ENCODE measurements at places on chromosomes 1 and 21.

- DNase-seq = peak; percentile 97
Observed at GRCh38 chr1:200483491-200484143, 73.8 kb upstream of the ZNF281 start.

DNA sequence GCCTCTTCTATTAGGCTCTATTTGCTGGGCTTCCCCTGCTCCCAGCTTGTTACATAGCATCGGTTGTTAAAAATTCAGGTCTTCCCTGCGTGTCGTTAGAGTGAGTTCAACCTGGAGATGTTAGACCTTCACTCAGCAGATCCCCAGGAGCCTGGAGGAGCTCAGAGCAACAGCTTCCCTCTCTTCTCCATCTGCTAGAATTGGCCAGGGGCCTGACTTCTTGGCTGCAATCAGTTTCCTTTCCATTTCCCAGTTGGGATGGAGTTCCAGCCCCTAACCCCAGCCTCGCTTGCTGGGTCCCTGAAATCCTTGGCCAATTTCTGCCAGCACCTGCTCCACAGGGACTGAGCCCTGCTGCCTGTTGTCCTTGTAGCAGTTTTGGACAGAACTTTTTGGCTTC is 55.9 kb downstream of the MT1HL1 start:
- no peak for DNase-seq

DNA sequence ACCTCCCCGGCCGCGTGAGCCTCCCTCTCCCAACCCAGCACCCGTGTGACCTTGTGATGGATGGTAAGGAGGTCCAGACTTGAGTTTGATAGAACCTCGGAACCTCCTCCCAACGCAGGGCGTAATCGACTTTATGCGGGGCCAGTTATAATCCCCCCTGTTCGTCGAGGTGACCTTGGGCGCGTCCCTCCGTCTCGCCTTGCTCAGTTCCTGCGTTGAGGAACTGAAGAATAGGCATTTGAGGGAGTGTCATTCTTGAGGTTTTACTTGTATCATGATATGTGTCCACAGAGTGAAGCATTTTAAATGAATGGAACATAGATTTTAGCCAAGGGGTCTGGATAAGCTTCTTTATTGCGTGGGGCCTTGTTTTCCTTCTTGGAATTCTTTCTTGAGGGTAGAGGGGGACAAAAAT is 433 bp downstream of the TIMM17A start:
- no peak for DNase-seq

DNA sequence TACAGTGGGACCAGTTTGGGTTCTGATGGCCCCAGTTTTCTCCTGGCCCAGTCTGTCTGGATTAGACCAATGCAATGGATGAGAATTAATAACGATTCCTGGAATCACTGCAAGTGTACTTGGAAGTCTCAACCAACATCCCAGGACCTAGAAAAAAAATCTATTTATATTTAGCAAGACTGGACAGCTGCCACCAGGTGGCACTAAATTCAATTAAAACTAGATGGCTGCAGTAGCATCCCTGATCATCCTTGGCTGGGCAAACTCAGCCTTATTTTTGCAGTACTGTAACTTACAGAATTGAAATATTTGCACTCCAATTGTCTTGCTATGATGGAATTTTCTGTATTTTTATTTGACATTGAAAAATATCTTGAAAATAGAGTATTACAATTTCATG is 165.7 kb downstream of the NCAM2 start:
- peak; percentile 74 for DNase-seq

DNA sequence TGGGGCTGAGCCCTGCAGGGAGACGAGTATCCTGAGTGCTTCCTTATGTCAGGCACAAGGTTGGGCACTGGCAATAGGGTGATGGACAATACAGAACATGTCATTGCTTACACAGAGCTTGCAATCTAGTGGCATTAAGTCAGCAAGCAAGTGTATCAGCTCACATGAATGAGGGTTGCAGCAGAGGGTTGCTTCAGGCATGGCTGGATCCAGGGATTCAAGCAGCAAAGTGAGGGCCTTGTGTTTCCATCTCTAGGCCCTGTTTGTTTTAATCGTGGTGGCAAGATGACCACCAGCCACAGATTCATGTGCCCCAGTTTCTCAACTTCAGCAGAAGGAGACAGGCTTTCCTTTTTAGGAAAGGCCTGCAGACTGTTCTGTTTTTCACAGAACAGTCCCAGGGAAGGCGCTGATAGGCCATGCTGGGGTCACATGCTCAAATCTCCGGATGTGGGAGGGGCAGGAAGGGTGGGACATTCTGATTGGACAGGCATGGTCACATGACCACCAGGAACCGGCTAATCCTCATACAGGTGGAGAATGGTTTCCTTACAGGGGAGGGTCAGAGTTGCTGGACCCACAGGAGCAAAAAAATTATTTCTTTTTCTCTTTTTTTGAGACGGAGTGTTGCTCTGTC is 14.4 kb downstream of the PLOD1 start:
- peak; percentile 36 for DNase-seq

- DNase-seq = no peak
Observed at GRCh38 chr1:39825432-39825941, 36.8 kb upstream of the BMP8B start.

DNA sequence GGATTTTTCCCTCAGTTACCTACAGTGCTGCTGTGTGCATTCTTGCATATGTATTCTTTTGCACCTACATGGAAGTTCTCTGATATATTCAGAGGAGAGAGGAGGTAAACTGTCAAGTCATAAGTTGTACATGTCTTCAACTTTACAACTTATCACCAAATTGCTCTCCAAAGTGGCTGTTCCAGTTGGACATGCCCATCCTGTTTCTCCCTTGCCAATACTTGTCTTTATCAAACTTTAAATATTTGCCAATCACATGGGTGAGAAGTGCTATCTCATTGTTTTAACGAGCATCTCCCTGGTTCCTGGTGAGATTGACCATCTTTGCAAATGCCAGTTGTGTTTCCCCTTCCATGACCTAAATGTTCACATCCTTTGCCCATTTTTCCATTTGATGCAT is 88.2 kb downstream of the KIF26B start:
- no peak for DNase-seq

DNA sequence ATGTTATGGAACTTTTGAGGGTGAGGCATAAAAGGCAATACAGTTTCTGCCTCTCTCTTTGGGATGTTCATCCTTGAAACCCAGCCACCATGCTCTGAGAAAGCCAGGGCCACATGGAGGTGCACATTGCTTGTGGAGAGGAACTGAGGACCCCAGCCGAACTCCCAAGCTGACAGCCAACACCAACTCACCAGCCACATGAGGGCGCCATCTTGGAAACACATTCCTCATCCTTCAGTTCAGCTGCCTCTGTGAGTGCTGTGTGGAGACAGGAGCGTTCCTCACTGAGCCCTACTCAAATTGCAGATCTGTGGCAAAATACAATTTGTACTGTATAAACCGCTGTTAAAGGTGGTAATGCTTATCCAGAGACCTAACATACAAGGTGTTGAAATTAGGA is 137.5 kb downstream of the GABPA start:
- DNase-seq = no peak

DNA sequence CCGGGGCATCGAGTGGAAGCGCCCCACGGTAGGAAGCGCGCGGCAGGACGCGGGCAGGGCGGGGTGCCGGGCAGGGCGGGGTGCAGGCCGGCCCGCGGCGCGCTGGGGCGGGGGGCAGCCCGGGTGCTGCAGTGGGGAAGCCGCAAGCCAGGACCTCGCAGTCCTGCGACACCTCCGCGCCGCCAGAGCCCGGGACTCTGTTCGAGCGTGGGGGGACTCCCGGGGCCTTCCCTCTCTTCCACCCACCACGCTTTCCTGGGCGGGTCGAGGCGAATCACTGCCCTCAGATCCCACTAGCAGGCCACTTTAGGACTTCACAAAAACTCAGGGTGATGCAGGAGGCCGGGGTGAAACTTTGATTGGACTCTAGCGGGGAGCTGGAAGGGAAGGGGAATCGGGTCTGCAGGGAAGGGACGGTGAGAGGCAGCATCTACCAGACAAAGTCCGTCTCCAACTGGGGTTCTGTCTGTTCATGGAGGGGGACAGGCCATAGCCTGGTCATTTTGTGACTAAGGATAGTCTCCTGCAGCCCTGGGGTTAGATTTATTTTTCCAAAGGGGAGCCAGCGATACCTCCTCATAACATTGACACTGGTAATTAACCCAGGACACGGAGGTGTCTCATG is 623 bp downstream of the CAPN2 start:
- DNase-seq = no peak

DNA sequence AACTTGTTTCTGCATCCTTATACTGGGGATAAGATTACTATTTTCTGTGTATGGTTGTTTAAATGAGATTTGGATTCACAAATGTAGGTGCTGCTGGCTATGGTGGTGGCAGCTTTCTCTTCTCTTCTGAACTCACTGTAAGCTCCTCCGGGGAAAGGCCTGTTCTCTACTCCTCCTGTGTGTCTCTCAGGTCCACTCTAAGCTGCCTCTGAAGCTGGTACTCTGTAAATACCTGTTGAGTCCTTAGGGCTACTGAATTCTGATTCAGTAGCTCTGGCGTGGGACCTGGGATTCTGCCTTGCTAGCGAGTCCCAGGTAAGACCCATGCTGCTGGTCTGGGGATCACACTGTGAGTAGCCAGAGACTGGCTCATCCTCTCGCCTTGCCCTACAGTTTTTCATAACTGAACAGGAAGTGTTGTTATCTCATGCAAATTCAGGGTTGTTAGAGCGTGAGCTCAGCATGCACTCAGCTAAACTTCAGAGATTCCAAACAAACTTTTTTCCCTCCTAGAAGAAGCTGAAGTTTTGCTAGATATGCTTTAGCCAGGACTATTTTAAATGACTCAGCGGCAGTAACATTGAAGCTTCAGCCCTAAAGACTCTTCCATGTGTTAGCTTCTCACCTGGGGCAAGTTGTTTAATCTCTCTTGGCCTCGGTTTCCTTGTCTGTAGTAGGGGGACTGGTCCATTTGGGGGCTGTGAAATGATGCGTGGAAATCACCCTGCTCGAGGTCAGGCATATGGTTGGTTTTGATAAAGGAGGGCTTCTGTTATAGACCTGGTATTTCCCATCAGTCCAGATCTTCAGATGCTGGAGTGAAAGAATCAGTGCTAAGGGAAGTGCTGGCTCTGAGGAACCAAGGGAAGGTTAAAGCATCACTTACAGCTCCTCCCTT is 271.5 kb upstream of the TMEM51 start:
- no peak for DNase-seq

DNA sequence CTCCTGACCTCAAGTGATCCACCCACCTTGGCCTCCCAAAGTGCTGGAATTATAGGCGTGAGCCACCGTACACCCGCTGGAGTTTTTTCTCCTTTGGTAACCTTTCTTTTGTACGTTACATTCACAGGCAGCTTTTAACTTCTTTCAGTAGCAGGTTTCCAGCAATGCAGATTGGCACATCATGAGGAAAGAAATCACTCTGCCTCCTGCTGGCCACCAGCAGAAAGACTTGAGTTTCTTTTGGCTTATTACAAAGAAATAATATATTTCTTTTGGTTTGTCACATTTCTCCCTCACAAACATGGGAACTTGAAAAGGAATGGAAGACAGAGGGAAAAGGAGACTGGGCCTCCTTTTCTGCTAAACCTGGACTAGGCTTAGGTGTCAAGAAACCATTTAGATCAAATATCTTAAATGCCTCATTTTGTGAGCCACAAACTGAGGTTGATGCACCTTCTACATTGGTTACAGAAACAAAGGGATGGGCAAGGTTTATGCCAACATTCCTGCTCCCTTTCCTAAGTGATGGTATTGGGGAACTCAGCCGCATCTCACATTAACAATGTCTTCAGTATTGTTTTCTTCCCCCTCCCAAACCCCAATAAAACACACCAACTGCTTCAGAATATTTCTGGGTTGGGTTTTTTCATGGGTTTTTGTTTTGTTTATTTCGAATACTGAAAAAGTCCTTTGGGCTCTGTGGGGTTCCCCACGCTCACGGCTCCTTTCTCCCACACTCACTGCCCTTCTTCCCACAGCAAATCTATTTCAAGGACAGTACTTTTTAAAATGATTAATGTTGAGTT is 7.7 kb downstream of the ENSA start:
- DNase-seq = peak; percentile 70

DNA sequence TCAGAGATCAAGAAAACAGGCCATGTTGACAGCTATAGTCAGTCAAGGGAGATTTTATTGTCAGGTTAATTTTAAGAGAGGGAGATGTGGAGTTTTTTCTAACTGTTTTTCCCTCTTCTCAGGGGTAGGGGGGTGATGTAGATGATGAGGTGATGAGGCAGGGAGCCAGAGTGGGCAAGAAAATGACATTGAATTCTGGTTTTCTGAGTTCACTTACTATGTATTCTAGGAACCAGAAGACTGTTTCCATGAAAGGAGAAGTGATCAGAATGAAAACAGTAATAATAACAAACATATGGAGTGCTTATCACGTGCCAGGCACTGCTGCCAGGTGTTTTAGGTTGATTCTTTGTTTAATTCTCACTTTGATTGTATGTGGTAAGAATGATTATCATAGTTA is 40.2 kb downstream of the CASQ2 start:
- DNase-seq = no peak

DNA sequence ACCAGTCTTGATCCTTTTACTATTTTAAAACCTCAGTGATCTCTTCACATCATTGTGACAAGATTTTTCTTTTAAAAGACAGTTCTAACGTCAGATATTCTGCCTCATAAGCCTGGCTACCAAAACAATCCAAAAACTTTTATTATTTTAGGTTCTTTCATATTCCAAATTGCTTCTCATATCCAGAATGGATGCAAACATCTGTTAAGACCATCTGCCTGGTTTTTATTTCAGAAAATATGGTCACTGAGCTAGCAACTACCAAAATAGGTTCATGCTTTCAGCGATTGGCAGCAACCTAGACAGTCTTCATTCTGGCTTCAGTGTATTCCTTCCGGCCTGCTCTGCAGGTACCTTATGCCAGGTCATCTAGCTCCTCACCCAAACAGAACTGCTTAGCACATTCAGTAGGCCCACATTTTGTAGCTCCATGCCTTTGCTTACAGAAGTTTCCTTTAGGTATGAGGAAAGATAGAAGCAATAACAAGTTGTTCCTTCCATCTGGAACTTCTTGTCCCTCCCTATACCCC is 59.0 kb upstream of the CACYBP start:
- no peak for DNase-seq

DNA sequence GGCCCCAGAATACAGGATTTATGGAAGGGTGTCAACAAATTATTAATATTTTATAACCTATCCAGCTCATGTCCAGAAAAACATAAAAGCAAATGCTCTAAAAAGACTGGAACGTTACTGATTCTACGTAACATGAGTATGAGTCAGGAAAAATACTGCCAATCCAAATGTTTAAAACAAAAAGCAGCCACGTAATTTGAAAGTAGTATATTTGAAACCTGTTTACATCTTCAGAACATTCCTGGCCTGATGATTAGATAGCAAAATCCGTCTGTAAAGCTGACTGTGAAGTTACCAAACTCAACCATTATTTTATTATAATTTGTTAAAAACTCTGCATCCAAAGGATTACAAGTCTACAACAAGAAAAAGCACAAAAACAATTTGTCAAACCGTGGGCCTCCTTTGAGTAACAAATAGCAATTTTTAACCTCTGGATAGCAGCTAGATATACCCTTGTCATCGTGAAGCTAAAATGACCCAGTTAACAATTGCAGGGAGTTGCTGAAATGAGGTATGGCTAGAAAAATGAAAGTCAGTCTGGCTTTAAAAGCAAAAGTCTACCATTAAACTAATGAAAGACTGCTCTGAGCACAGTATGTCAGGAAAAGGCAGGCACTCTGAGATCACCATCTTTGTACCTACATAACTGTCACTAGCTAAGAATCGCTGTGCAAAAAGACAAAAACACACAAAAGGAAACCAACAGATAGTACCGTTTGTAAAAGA is 1.2 kb downstream of the UBR4 start:
- peak; percentile 78 for DNase-seq

- DNase-seq = peak; percentile 99
Observed at GRCh38 chr1:203692565-203693470, 66.2 kb downstream of the ATP2B4 start.
